IMR-90 (cell line): ENCODE measurements at places on chromosomes 3 and 15. TPM values are rescaled to one million over a fixed set of nuclear protein-coding genes. Genes with fewer than 3 reads are reported as not detected.

The IGDCC3 gene
- under 0.01 and 0.18 TPM in 2 replicates for total RNA-seq

The C2CD4A gene
- total RNA-seq = not detected in 2 replicates

The CLN6 gene
- 5.3 and 6.5 TPM in 2 replicates for total RNA-seq

The ESYT3 gene
- total RNA-seq = under 0.01 TPM in 2 replicates
